GM12878 (cell line): ENCODE measurements at places on chromosomes 7 and 10. TPM values are rescaled to one million over a fixed set of nuclear protein-coding genes. Genes with fewer than 3 reads are reported as not detected.

Gene CFTR
- 0.21 and 0.37 TPM in 2 replicates for total RNA-seq

DNA sequence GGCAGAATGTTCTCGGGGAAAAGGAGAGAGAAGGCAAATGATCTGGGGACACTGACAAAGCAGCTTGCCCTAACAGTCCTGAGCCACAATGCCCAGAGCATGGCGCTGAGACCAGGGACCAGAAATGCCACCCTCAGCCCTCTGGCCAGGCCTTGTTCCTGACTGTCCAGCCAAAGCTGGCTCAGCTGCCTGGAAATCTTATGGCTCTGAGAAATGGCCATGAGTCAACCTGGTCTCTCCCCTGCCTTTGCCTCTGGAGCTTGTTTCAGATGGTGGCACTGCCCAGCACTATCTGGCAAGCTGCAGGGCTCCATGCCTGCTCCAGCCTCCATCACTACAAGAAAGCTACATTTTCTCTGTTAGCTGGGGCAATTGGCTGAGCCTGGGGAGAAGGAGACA lies 90.5 kb upstream of the PLXNA4 start:
- DNase-seq = no peak

DNA sequence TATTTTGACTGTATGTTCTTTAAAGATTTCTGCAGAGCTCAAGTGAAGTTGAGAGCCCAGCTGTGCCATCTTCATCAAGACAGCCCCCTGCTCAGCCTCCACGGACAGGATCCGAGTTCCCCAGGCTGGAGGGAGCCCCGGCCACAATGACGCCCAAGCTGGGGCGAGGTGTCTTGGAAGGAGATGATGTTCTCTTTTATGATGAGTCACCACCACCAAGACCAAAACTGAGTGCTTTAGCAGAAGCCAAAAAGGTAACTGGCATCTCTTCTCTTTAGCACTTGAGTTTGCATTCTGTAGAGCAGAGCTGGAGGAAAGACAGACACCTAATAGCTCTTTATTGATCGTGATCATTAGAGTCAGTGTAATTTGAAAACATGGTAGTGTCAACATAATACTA lies 33.7 kb downstream of the MCM10 start:
- DNase-seq = no peak

GRCh38 chr10:98131619-98132018 lies 2.8 kb upstream of the R3HCC1L start:
- DNase-seq = no peak

GRCh38 chr10:57303566-57303965 lies 942.5 kb upstream of the ZWINT start:
- no peak for DNase-seq

DNA sequence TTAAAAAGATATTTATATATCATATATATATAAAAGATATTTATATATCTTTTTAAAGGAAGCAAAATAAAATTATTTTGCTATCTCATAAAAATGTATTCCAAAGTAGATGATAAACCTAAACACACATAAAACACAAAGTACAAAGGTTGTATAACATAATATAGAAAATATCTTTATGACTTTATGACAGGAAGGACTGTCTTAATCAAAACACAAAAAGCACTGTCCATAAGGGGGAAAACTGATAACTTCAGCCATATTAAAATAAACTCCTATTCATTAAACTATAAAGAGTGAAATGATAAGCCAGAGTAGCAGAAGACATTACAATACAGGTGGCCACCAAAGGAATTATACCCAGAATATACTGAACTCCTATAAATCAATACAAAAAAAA lies 34.8 kb downstream of the KDM7A start:
- DNase-seq = no peak

- peak; percentile 90 for DNase-seq
These were observed 8.5 kb upstream of the C10orf105 start for GRCh38 chr10:71727738-71728737.

GRCh38 chr10:132850896-132851295 lies 64.9 kb upstream of the NKX6-2 start:
- DNase-seq = no peak

DNA sequence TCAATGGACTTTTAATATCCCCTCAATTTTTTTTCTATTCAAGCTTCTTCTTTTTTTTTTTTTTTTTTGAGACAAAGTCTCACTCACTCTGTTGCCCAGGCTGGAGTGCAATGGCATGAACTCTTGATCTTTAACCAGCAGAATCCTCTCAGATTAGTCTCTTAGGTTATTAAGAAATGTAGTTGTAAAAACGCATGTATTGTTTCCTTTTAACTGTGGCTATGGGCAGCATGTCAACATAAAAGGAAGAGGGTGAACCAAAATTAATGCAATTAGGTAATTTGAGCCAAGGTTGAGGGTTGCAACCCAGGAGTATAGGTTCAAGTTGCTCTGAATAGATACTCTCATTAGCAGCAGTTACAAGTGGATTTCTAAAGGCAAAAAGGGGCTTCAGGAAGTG lies 4.3 kb upstream of the GSTO1 start:
- no peak for DNase-seq

- no peak for DNase-seq
These were observed 23.8 kb upstream of the LARP4B start for GRCh38 chr10:955127-955819.

GRCh38 chr7:127057918-127058317 lies 194.8 kb downstream of the GRM8 start:
- DNase-seq = no peak
